ENCODE measurements at places on chromosomes 1 and 21.

GRCh38 chr1:6102532-6102845 lies 56.8 kb downstream of the KCNAB2 start:
- no peak for DNase-seq

GRCh38 chr1:245056913-245057312 lies 97.9 kb upstream of the KIF26B start:
- DNase-seq: no peak

DNA sequence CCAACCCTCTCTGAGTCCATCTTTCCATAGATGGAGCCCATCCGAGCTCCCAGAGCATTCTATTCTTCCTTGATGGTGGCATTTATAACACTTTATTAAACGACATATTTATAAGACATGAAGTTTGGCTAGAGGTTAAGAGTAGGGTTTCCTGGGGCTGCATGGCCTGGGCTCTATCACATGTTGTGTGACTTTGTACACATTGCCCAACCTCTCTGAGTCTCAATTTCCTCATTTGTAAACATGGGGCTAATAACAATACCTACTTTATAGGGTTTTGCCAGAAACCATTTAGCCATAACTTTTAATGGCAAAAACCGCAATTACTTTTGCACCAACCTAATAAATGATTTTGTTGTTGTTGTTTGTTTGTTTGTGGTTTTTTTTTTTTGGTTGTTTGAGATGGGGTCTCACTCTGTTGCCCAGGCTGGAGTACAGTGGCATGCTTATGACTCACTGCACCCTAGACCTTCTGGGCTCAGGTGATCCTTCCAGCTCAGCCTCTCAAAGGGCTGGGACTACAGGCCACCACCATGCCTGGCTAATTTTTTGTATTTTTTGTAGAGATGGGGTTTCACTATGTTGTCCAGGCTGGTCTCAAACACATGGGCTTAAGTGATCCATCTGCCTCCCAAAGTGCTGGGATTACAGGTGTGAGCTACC lies 13.9 kb upstream of the ASAP3 start:
- no peak for DNase-seq

GRCh38 chr1:205593967-205594366 lies 37.8 kb downstream of the ELK4 start:
- DNase-seq: no peak

- DNase-seq: no peak
Observed at GRCh38 chr1:116119876-116120275, 8.7 kb downstream of the MAB21L3 start.

DNA sequence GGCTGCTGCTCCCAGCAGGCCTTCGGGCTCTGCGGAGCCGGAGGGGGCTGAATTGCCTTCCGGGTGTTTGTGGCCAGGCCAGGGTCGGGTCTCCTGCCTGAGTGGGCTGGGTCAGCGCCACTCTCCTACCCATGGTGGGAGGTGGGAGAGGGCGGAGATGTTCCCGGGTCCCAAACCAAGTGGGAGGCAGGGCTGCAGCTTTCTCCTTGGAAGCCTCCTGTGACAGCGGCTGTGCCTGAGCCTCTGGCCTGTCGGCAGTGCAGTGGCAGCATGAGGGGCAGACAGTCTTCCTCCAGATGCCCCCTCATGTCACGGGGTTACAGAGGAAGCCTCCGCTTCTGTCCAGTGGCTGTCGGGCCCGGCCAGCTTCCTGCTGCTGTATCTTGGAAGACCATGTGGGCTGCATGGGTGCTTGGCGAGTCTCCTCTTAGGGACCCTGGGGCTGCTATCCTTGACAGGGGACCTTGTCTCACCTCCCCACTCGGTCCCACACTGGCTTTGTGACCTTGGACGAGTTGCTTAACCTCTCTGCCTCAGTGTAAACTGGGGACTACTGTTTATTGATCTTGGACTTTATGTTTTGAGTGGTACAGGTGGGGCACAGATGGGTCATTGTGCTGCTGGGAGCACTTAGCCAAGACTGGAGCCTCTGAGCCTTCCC lies 4.3 kb downstream of the SKI start:
- DNase-seq: no peak

DNA sequence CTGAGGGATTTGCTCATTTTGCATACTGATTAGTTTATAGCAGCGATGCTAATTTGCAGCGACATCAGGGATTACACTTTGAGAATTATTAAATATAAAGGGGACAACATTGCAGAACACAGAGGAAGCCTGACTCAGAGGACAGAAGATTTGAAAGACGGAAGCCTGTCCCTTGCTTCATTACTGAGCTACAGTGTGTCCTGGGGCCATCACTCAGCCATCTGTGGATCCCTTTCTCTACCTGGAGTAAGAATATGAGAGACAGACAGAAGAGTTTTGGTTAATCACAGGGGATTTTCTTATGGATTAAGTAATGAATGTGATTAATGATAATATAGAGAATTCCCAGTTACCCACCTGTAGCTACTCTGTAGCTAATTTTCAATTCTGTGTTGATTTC lies 134.7 kb downstream of the DISC1 start:
- no peak for DNase-seq

DNA sequence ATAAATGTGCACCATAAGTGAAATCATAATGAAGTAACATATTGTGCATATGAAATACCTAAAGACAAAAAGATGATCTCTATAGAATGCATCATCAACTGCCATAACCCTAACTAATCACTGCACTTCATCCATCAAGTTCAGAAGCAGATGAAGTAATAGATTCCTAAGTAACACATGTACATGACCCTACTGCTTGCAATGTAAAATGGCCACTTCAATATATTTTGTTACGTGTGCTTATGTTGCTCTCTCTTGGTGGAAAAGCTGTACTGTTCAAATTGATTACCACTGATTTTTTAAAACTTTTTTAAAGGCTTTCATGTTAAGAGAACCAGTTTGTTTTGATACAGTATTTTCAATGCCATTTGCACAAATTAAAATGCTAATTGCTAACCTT lies 141.8 kb downstream of the TTLL7 start:
- no peak for DNase-seq

DNA sequence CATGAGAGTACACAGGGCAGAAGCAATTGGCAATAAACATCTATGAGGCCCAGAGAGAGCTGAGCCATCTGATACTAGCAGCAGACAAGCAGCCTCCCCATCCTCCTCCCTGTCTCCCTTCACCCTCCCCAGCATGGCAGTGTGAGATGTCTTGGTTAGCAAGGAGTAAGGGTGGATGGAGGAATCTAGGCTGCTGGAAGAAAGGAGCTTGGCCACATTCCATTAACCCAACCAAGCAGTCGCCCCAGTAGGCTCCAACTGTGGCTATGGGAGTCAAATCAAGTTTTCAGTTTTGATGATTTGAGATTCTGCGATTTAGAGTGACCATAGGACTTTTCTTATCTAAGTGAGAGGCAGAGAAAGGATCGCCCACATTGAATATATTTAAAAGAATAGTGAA lies 12.9 kb upstream of the RUNX1 start:
- no peak for DNase-seq

Data from effector CD8-positive, alpha-beta T cell (primary cell).